ENCODE measurements at places on chromosomes 1 and 21.

GRCh38 chr1:115029526-115029925 lies at the start of gene TSHB:
Gene TSHB, plus strand, starts transcription at chr1:115029826. Its CDS starts 3,537 bp downstream, at chr1:115033363.
- no peak for DNase-seq

DNA sequence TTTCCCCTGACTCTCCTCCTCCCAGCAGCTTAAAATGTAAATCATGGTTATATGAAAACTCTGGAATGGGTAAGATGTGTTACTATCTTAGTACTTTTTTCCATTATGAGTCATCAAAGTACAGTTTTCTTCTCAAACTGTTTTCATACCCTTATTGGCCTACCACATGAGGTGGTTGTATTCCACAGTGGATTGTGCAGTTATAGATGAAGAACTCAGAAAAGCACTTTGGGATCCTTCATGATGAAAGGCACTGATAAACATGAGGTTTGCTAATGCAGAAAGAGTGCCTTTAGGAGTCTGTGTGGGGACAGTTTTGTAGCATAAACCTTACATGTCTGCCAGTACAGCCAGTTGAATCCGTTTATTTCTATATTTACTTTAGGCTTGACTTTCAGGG lies 32.0 kb upstream of the MYOCOS start:
- DNase-seq, result no peak

DNA sequence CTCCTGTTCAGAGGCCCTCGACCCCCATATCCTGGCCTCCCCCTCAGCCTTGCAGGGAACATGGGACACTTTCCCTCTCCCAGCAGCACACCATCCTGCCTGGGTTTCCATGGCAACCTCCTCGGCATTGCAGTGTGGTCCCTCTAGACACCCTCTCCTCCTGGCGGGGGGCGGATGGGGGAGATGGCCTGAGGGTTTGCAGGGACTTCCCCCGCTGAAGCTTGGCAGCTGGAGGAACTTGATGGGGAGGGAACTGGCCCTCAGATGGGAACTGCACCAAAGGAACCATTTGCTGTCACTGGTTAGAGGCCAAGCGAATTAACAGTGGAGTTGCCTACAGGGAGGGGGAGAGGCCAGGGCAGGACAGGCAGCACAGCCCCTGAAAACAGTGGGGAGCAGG lies 28.7 kb downstream of the RIMS3 start:
- DNase-seq, result no peak

- no peak for DNase-seq
Observed at GRCh38 chr1:204572923-204573922, 57.0 kb downstream of the MDM4 start.

- DNase-seq, result no peak
Observed at GRCh38 chr1:46691997-46692790, 20.5 kb downstream of the TEX38 start.
